Vagina (tissue), 2 donors: ENCODE measurements at places on chromosomes 7 and 10. TPM values are rescaled to one million over a fixed set of nuclear protein-coding genes. Genes with fewer than 3 reads are reported as not detected.
A peak's percentile ranks its signal among the peaks of the same experiment; 100 is the strongest.

The WASHC2C gene
- 36.1 TPM for total RNA-seq

The IKZF1 gene
- total RNA-seq = 44.9 TPM

The OPALIN gene
- total RNA-seq = not detected

The FAM25A gene
- total RNA-seq = 40.0 TPM

DNA sequence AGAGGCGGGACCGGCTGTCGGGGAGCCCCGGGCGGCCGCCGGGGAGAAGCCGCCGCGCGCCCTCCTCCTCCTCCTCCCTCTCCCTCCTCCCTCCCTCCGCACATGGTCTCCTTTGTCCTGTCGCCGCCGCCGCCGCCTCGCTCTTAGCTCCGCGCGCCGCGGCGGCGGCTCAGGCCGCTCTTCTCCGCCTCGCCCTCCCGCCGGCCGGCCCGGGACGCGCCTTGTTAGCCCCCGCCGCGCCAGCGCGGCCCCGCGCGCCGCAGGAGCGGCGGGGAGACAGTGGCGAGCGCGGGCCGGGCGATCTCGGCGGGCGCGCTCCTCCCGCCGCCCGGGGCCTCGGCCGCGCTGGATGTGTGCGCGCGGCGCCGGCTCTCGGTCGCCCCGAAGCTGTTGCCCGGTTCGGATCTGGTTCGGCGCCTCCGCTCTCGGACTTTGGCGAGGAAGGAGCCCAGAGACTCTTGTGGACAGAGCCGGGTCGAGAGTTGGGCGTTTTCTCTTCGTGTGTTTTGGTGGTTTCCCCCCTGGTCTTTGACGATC is 437.4 kb upstream of the GALNT17 start:
- no peak for DNase-seq
- peak overlapping the region; percentile 87 for H3K4me3 ChIP-seq
- H3K27ac ChIP-seq = peak overlapping the region; percentile 75
- no peaks in the 10 kb centered on the region for H3K36me3 ChIP-seq

- H3K27ac ChIP-seq = no peak overlapping the region
- H3K4me1 ChIP-seq = no peaks in the 10 kb centered on the region
- no peak overlapping the region for H3K4me3 ChIP-seq
- no peaks in the 10 kb centered on the region for H3K27me3 ChIP-seq
- no peak for DNase-seq
- H3K36me3 ChIP-seq = no peaks in the 10 kb centered on the region
These were observed 130.6 kb upstream of the NPVF start for GRCh38 chr7:25358926-25359325.

DNA sequence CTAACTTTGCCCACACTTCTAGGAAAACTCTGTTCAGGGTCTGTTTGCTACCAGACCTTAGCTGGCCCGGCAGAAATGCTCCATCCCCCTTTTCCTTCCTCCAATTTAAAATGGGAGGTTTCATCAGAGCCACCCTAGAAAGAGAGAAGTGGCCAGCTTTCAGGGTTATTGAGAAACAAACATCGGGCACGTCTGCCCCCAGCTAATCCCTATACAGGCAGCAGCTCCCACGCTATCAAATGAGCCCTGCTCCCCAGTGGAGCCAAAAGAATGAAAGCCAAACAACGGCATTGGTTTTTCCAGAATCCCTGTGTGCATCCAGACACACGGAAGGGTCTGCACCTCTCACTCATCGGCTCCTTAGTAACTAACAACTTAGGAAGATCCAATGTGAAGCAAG is 132.5 kb downstream of the GRID1 start:
- H3K27me3 ChIP-seq = no peaks in the 10 kb centered on the region
- H3K36me3 ChIP-seq = no peaks in the 10 kb centered on the region
- H3K4me3 ChIP-seq = no peak overlapping the region
- DNase-seq = no peak

GRCh38 chr7:134826105-134826504 is 46.7 kb downstream of the CALD1 start:
- no peak overlapping the region for H3K4me3 ChIP-seq
- H3K36me3 ChIP-seq = no peaks in the 10 kb centered on the region
- H3K4me1 ChIP-seq = no peaks in the 10 kb centered on the region
- peak overlapping the region; percentile 0 for H3K27ac ChIP-seq
- no peaks in the 10 kb centered on the region for H3K27me3 ChIP-seq

GRCh38 chr10:102235598-102235920 is 5.8 kb downstream of the PITX3 start:
- H3K36me3 ChIP-seq = no peaks in the 10 kb centered on the region
- H3K4me1 ChIP-seq = peaks cover 17% of the 10 kb centered on the region
- peaks cover 7% of the 10 kb centered on the region for H3K27me3 ChIP-seq
- no peak overlapping the region for H3K4me3 ChIP-seq
- DNase-seq = no peak
- H3K27ac ChIP-seq = no peak overlapping the region

DNA sequence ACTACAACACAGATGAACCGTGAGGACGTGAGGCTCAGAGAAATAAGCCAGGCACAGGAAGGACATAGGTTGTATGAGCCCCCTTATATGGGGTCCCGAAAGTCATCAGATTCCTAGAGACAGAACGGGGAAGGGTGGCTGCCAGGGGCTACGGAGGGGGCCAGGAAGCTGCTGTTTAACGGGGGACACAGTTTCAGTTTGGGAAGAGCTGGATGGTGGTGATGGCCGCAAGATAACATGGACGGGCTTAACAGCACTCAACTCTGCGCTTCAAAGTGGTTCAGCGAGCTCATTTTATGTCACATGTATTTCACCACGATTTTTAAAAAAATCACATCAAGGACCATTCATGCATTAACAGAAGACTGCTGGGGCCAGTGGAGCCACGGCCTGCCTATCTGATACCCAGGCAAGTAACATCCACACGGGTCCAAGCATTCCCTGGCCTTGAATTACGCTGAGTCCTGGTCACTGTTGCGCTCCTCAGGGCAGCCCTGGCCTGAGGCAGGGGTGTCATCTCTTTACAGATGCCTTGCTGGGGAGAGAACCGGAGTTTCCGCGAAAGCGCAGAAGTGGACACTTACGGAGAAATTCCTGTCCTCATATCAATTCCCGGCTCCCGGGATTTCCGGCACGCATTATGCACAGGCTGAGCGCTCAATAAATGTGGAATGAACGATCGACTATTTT is 1.5 kb downstream of the CARD11 start:
- no peak for DNase-seq
- H3K27me3 ChIP-seq = no peaks in the 10 kb centered on the region
- H3K36me3 ChIP-seq = no peaks in the 10 kb centered on the region
- H3K4me3 ChIP-seq = no peak overlapping the region
- H3K4me1 ChIP-seq = peaks cover 12% of the 10 kb centered on the region

- no peaks in the 10 kb centered on the region for H3K27me3 ChIP-seq
- H3K4me1 ChIP-seq = no peaks in the 10 kb centered on the region
- no peaks in the 10 kb centered on the region for H3K36me3 ChIP-seq
- no peak overlapping the region for H3K27ac ChIP-seq
These were observed 29.4 kb upstream of the SGMS1 start for GRCh38 chr10:50653142-50653541.

DNA sequence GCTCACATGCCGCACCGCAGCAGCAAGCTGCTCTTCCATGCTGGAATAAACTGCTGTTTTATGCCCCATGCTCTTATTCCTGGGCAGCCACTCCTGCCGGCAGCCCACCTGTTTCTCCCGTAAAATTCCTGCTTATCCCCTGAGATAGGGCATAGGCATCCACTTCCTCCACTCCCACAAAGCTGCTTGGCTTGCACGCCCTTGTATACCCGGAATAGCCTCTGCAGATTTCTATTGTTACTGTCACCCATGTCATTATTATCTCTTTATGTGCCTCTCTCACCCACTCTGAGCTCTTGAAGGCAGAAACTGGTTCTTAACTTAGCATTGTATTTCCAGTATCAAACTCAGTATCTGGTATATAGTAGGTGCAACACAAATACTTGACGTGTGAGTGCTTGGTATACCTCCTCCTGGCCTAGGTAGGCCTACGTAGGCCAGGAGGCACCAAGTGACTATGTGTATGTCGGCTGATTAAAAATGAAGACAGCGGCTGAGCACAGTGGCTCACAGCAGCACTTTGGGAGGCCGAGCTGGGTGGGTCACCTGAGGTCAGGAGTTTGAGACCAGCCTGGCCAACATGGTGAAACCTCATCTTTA is 193.4 kb downstream of the CCDC3 start:
- DNase-seq = no peak
- no peaks in the 10 kb centered on the region for H3K4me1 ChIP-seq

GRCh38 chr7:378551-379455 is 88.8 kb downstream of the FOXL3 start:
- no peak overlapping the region for H3K27ac ChIP-seq
- no peaks in the 10 kb centered on the region for H3K27me3 ChIP-seq
- no peak for DNase-seq
- H3K4me3 ChIP-seq = peak overlapping the region; percentile 33
- peaks cover 43% of the 10 kb centered on the region for H3K4me1 ChIP-seq

- H3K4me1 ChIP-seq = no peaks in the 10 kb centered on the region
- no peaks in the 10 kb centered on the region for H3K27me3 ChIP-seq
- no peak overlapping the region for H3K27ac ChIP-seq
- no peak overlapping the region for H3K4me3 ChIP-seq
These were observed 114.5 kb upstream of the INHBA start for GRCh38 chr7:41817386-41817785.

DNA sequence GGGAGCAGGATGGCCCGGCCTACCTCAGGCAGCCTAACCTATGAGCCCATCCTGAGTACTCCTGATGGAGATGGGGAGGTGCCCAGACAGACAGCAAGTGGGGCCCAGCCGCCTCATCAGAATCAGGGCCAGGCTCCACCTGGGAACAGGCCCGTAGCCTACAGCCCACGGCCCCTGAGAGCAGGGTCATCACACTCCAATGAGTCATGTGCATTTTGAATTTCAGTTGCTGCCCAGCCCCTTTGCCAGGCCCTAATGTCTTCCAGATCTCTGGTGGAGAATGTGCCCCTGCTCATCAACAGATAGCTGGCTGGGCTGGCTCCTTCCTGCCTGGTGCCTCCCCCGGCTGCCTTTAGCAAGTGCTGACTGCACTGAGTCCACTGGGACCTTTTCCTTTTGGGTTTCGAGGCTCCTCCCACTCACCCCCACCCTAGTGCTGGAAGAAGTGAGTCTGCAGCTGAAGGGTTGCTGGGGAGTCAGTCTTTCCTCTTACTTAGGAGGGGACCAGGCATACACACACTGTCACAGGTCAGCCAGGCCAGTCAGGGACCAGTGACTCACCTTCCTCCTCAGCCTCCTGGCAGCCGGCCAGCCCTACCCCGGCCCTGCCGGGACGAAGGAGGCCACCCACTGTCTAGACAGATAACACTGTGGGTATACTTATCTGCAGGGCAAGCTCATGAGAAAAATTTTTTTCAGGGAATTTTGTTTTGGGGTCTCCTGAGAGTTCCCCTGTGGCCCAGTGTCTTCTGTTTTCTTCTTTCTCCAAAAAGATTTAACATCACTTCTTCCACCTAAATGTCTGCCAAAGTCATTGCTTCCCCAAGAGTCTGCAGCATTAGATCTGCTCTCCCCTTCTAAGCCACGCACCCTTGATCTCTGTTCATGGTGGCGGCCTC is 9.1 kb upstream of the ASIC3 start:
- H3K4me3 ChIP-seq = no peak overlapping the region
- H3K4me1 ChIP-seq = peaks cover 21% of the 10 kb centered on the region
- no peaks in the 10 kb centered on the region for H3K27me3 ChIP-seq
- no peak for DNase-seq
- peak overlapping the region; percentile 73 for H3K27ac ChIP-seq

GRCh38 chr10:79982861-79983260 is 34.0 kb upstream of the SFTPD start:
- no peaks in the 10 kb centered on the region for H3K27me3 ChIP-seq
- H3K36me3 ChIP-seq = no peaks in the 10 kb centered on the region
- no peak overlapping the region for H3K27ac ChIP-seq
- no peak for DNase-seq

DNA sequence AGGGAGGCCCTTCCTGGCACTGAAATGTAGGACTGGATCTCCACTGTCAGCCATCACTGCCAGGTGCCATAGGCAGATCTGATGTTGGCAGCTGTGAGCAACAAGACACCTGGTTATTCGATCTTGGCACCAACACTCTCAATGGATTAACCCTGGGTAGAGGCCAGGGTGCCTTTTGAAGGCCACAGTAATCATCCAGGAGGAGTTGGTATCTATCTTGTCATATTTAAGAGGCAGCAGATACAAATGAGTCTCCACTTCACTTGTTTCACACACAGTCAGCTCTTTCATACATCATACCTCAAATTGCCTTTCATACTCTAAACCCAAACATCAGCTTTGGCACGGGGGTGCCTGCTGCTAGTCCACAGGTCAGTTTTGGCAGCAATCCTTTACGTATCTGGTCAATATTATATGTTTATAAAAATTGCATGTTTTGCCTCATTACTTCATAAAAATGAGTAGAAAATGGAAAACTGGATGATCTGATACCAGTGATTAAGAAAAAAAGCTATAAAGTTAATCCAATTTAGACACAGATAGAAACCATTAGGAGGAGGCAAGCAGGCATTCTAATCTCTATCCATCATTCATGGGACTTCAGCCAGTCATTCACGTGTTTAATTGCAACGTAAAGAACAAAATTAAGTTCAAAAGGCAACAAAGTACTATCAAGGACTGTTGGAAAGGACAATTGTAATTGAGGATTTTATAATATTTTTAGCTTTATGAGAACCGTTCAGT is 12.7 kb upstream of the CACUL1 start:
- no peak for DNase-seq
- no peaks in the 10 kb centered on the region for H3K36me3 ChIP-seq
- H3K4me3 ChIP-seq = no peak overlapping the region
- H3K4me1 ChIP-seq = no peaks in the 10 kb centered on the region
- H3K27ac ChIP-seq = no peak overlapping the region
- H3K27me3 ChIP-seq = no peaks in the 10 kb centered on the region

DNA sequence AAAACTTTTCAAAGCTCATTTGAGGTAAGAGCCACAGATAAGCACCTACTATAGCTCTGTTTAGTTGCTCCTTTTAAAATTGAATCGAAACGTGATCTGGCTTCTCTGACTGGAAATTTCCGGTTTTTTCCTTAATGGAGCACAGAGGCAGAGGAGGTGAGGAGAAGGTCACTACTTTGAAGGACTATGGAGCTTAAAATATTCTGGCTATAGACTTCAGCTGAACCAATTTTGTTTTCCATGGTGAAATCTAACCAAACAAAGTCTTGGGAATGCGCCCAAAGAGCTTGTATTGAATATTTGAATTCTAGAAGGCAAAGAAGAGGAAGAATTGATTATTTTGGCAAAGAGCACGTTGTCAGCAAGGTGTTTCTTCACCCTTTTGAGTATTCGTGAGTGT is 711.1 kb downstream of the SUGCT start:
- H3K27ac ChIP-seq = no peak overlapping the region
- no peaks in the 10 kb centered on the region for H3K27me3 ChIP-seq
- no peaks in the 10 kb centered on the region for H3K36me3 ChIP-seq
- H3K4me3 ChIP-seq = no peak overlapping the region

- H3K27ac ChIP-seq = no peak overlapping the region
- H3K36me3 ChIP-seq = no peaks in the 10 kb centered on the region
- DNase-seq = no peak
- H3K27me3 ChIP-seq = peaks cover 28% of the 10 kb centered on the region
These were observed 5.1 kb upstream of the TBX20 start for GRCh38 chr7:35258868-35259522.

DNA sequence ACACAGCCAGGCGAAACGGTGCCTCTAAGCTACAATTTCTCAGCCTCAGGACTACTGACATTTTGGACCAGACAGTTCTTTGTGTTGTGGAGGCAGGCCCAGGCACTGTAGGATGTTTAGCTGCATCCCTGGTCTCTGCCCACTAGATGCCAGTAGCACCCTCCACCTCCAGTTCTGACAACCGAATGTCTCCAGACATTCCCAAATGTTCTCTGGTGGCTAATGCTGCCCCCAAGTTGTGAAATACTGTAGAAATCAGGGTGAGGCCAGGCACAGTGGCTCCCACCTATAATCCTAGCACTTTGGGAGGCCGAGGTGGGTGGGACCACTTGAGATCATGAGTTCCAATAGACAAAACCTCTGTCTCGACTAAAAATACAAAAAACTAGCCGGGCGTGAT is 18.2 kb downstream of the HNRNPF start:
- H3K27me3 ChIP-seq = no peaks in the 10 kb centered on the region
- no peak for DNase-seq
- peaks cover 53% of the 10 kb centered on the region for H3K4me1 ChIP-seq
- no peaks in the 10 kb centered on the region for H3K36me3 ChIP-seq
- no peak overlapping the region for H3K27ac ChIP-seq
